ENCODE measurements at places on chromosomes 4 and X.

DNA sequence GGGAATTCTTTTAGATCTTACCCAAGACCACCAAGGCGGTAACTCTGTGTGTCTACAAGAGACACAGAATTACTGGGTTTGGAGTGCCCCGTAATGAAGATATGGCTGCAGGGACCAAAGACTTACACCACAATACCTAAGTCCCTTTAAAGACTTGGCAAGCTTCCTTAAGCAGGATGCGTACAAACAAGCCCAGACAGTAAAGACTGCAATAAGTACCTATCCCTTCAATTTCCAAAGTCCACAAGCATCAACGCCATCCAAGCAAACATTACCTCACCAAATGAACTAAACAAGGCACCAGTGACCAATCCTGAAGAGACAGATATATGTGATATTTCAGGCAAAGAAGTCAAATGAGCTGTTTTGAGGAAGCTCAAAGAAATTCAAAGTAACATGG, 42.3 kb upstream of the RNF128 start:
- no peak for DNase-seq

DNA sequence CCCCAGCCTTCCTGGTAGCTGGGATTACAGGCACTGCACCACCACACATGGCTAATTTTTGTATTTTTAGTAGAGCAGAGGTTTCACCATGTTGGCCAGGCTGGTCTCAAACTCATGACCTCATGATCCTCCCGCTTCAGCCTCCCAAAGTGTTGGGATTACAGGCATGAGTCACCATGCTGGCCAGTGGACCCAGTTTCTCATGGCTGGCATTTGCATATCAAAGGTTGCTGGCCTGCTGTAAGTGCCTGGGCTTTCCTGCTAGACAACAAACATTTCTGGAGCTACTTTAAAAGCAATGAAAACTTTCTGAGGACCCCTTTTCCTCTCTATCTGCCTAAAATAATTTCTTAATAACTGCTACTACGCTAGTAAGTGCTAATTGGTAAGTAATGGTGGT, 228.2 kb downstream of the PCDH10 start:
- no peak for DNase-seq

DNA sequence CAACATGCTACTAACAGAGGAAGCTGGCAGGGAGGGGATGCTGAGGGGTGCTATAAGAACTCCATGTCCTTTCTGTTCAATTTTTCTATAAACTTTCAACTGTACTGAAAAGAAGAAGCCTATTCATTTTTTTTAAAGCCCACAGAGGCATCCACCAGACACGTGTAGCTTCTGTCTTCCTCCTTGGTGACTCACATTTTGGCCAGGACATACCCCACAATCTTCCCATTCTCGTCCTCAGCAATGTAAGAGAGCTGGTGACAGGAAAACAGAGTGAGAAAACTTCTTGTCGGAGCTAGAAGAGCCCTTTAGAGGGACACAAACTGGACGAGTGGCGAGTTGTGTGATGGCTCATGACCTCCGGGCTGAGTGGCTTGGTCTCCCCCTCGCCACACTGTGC, 1.1 kb downstream of the NAA10 start:
- DNase-seq = no peak

- DNase-seq = no peak
Observed at GRCh38 chr4:128707864-128708263, 101.6 kb upstream of the JADE1 start.
